ENCODE measurements at places on chromosomes 3 and 15.

DNA sequence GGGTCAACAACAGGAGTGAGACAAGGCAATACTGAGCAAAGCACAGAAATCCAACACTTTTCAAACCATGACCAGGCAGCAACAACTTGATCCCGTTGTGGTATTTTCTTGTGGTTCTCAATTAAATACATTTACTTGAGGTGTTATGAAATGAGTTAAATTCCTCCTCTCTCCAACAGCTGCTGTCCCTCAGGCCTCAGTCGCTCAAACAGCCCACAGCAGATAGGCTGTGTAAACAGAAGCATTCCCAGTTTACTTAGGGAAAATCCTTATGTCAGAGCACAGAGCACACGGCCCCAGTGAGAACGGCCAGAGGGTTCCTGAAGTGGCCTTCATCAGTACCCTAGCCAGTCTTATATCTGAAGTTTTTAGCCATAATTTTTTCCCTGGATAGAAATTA lies 359.9 kb downstream of the AGBL1 start:
- DNase-seq, result no peak

- DNase-seq, result no peak
Observed at GRCh38 chr3:115986555-115987207, 363.4 kb downstream of the GAP43 start.

- no peak for DNase-seq
Observed at GRCh38 chr3:13947912-13948311, 68.0 kb upstream of the WNT7A start.

- no peak for DNase-seq
Observed at GRCh38 chr3:32312251-32312650, 73.8 kb downstream of the CMTM8 start.

- no peak for DNase-seq
Observed at GRCh38 chr3:27349832-27350231, 19.4 kb downstream of the NEK10 start.

DNA sequence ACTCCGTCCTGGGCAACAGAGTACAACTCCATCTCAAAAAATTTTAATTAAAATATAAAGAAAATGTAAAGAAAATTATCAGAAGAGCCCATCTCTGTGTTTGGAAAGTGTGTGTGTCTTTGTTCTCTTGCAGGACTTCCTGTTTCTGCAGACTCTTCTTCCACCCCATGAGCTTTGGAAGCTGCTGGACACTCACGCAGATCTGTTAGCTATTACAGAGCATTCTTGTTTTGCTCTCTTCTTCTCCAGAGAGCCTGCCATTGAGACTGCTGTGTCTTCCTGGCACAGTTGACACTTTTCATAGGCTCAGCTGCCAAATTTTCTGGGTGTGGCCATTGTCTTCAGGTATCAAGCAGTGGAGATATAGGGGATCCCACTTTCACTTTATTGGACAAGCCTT lies 6.0 kb upstream of the CCR8 start:
- DNase-seq, result no peak

- DNase-seq, result no peak
Observed at GRCh38 chr3:76429581-76430177, 610.2 kb upstream of the ROBO2 start.

GRCh38 chr15:80404761-80405553 lies 775 bp downstream of the ARNT2 start:
- DNase-seq, result no peak

GRCh38 chr3:112770032-112770626 lies 76.5 kb downstream of the CD200R1L start:
- no peak for DNase-seq

DNA sequence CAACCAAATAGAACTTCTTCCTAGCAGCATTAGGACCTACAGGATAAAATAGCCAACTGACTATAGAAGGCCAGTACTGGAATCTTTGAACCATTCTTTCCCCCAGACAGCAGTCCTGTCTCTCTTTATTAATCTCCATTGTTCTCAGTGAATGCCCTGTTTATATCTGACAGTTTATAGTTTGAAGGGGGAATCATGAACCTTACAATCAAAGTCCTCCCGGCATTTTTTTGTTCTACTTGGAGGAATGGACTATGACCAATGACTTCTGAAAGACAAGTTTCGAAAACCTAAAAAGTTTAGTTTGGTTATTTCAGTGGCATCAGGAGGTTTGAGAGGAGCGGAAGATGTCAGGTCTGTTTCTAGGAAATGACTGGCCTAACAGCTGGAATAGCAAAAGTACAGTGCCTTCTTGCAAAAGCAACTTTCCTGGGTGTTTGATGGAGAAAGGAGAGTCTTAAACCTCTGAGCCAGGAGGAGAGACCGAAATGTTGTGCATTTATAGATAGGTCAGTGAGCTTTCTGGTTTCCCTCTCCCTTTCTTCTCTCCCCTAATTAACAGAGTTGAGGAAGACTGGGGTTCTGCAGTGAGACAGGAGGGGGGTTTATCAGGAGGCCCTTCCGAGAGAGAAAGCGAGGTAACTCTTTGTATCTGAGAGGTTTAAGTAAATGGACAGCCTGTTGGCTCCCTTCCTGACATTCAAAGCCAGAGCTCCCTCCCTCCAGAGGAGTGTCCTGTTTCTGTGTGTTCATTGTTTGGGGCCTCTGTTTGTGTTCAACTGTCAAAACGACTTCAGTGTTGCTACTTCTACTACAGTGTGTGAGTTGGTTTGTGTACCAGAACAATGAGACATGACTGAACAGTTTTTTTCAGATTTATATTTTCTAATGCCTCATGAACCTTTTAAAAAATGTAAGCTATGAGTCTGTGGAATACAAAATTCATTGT lies 383.0 kb upstream of the RARB start:
- DNase-seq, result no peak

GRCh38 chr3:194422188-194422587 lies 23.1 kb upstream of the GP5 start:
- DNase-seq, result no peak

- no peak for DNase-seq
Observed at GRCh38 chr15:38470816-38471215, 16.9 kb downstream of the FAM98B start.

DNA sequence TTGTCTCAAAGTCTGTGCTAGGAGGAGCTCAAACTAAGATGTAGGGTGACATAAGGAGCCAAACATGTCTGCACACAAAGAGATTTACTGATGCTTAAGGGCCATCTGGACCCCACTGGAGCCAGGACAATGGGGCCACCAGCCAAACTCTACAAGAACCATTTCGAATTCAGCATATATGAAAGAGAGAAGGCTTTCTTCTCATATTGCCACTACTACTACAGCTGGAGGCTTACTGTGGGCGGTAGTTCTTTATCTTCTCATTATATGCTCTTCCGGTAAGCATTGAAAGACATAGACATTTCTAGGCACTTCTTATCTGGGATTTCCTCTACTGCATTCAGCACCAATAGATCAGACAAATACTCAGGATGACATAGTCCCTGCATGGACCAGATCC lies 404.4 kb upstream of the PROK2 start:
- DNase-seq, result no peak

DNA sequence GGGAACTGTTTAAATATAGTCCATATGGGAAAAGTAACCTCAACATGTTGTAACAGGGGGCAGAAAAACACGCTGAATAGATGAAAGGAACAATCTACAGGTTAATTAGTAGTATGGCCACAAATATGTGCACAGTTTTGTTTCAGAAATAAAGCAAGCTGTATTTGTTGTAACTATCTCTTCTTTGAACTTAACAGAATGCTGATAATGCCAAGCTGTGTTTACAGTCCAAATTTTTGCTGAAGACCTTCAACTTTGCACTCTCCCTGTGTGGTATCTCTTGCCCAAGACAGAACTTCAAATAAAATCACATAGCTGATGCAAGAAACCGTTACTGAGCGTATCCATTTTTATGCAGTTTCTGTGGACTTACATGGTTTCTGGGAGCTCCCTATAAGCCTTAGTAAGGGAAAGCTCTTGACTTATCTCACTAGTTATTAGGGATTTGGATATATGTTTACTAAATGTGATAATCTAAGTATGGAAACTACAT lies 425.4 kb upstream of the TPRG1 start:
- no peak for DNase-seq

- no peak for DNase-seq
Observed at GRCh38 chr3:187263270-187263669, 28.3 kb downstream of the MASP1 start.

DNA sequence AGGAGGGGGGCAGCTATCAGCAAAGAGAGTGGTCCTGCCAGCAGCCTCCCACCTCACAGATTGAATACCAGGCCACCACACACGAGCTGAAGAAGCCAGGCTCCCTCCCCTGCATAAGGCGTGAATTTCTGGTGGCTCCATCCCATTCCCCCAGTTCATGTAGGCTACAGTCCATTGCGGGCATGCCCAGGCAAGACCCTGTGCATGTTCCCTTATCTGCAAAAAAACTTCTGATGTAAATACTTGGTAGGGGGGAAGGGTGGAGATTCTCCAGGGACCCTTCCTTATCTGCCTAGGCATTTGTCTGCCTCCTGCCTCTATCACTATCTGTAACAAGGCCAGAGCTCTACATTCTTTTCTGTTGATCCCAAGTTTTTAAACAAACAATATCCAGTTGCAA lies 27.6 kb upstream of the UBP1 start:
- no peak for DNase-seq

- DNase-seq, result no peak
Observed at GRCh38 chr15:83396101-83396500, 51.0 kb upstream of the SH3GL3 start.

DNA sequence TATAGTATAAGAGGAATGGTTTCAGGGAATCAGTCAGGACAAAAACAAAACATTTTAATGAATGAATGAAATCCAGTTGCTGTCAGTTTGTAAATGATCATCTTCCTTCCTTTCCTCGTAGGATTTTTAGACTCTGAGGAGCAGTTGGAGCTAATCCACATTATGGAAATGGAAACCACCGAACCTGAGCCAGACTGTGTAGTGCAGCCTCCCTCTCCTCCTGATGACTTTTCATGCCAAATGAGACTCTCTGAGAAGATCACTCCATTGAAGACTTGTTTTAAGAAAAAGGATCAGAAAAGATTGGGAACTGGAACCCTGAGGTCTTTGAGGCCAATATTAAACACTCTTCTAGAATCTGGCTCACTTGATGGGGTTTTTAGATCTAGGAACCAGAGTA lies 3.1 kb downstream of the TIPARP start:
- no peak for DNase-seq

DNA sequence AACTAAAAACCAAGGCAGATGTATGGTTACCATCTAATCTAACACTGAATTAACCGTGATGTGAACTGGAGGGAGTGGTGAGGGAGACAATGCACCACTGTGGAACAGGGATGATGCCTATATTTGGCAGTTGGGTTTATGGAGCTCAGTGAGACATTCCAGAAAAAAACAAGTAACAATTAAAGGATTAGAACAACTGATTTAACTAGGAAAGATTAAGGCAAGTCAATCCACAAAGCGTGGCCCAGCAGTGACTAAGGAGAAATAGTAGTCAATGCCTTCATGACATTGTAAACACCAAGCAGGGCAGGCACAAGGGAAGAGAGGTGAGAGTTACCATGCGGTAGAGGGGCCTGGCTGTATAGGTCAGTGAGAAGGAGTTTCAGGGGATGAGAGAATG lies 38.1 kb downstream of the CHAC1 start:
- DNase-seq, result no peak

DNA sequence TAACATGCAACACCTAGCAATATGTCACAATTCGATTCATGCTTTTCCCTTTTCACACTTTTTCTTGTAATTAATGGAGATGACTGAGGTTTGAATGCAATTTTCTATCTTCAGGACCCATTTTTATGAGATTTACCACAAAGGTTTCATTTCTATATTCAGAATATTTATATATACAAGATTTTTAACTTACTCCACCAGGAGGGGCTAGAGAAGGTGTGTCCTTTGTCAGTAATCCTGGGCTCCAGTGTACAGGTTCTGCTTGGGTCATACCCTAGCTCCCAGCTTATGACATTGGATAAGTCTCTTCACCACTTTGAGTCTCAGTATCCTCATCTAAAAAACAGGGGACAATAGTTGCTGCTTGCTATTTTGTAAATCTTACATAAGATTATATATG lies 95.7 kb upstream of the SLC24A5 start:
- DNase-seq, result no peak

DNA sequence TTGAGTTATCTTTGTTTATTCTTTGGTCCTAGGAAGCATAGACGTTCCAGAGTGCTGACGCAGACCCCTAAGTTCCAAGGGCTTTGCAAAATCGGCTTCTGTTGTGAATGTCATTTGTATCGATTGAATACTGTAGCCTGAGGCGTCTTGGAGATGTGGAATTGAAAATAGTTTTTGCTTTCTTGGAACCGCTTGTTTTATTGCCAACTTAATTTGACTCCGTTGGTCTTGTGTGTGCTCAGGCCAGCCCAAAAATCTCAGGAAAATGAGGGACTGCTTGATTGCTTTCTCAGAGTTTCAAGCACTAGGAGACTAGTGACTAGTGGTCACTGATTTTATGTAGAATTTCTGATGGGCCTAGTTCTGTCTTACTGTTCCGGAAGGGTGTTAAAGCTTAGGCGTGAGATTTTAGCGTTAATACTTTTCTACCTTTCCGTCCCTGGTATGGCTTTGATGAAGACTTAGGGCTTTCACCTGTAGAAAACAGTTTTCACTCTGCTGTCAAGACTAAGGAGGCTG lies 263 bp upstream of the UTS2B start:
- DNase-seq, result no peak

- no peak for DNase-seq
Observed at GRCh38 chr15:38611228-38611627, 46.6 kb upstream of the RASGRP1 start.

Data from effector CD8-positive, alpha-beta T cell (primary cell).